ENCODE measurements at places on chromosomes 4 and X.

DNA sequence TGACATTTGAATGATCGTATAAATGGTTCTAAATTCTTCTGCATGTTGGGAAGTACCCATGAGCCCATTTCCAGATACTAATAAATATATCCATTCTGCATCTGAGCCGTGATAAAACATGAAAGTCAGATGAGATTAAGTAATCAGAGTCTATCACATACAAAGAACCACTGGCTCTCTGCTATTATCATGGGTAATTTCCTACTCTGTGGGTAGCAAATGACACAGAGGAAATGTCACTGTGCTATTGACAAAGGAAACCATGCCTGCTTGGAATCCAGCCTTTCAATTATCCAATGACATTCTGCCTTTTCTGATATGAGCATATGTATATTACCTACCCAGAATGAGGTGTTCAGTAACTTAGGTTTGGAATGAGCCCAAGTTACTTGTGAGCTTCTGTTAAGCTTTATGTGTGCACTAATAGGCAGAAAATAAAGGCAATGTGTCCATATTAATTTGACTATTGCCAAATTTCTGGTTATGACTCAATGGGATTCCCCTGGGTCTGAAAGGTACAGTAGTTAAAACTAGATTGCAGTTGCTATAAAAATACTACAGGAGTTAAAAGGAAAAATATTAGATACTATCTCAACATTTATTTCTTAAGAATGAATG, 238.7 kb upstream of the KCNIP4 start:
- H3K27ac ChIP-seq: no peak overlapping the region
- no peak overlapping the region for H3K4me3 ChIP-seq
- DNase-seq: no peak
- H3K4me1 ChIP-seq: peaks cover 11% of the 10 kb centered on the region
- no peaks in the 10 kb centered on the region for H3K36me3 ChIP-seq
- H3K27me3 ChIP-seq: no peaks in the 10 kb centered on the region

GRCh38 chr4:171650543-171650942, 162.7 kb upstream of the GALNTL6 start:
- H3K4me1 ChIP-seq: no peaks in the 10 kb centered on the region
- no peak overlapping the region for H3K27ac ChIP-seq
- H3K4me3 ChIP-seq: no peak overlapping the region
- no peaks in the 10 kb centered on the region for H3K36me3 ChIP-seq
- DNase-seq: no peak
- H3K27me3 ChIP-seq: no peaks in the 10 kb centered on the region

- no peak overlapping the region for H3K27ac ChIP-seq
- H3K27me3 ChIP-seq: no peaks in the 10 kb centered on the region
- no peak for DNase-seq
- no peaks in the 10 kb centered on the region for H3K4me1 ChIP-seq
- no peaks in the 10 kb centered on the region for H3K36me3 ChIP-seq
- no peak overlapping the region for H3K4me3 ChIP-seq
Measured at GRCh38 chr4:90536408-90536807, 409.2 kb downstream of the CCSER1 start.

GRCh38 chr4:72468904-72469502, 100.0 kb downstream of the ADAMTS3 start:
- no peak overlapping the region for H3K27ac ChIP-seq
- H3K4me3 ChIP-seq: no peak overlapping the region
- peak; percentile 18 for DNase-seq
- no peaks in the 10 kb centered on the region for H3K27me3 ChIP-seq

DNA sequence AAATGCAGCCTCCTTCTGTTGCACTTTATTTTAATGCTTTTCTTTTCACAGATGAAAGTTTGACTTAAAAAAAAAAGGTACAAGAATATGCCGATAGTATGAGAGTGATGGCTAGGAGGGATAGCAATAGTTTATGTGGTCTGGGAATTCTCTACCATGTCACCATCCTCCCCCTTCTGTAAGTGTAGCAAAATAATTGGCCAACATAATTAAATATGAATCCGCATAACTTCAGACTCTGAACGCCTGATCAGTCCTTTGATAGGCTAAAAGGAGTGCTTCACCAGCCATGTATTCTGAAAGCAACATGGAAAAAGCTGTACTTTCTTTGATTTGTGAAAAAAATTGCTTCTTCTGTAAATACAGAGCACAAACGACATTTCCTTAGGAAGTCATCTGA, 95.7 kb upstream of the TTC29 start:
- H3K27ac ChIP-seq: no peak overlapping the region
- H3K4me3 ChIP-seq: no peak overlapping the region
- DNase-seq: no peak
- H3K36me3 ChIP-seq: no peaks in the 10 kb centered on the region

DNA sequence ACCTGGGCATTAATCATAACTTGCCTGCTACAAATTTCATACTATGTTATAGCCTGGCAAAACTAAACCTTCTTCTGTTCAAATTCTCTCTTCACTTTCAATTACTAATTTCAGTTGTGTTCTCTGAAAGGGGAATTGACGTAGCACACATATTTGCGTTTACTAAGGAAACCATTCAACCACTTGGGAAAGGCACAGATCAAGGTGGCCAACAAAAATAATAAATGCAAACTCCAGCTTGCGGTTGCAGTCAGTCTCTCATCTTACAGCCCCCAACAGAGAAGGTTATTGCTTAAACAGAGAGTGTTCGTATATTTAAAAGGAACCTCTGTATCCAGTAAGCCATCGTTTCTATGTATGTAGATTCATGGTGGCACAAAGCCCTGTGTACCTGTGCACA, 4.0 kb downstream of the SRPX start:
- no peaks in the 10 kb centered on the region for H3K27me3 ChIP-seq
- peak; percentile 41 for DNase-seq
- H3K36me3 ChIP-seq: no peaks in the 10 kb centered on the region
- no peak overlapping the region for H3K4me3 ChIP-seq
- H3K27ac ChIP-seq: peak overlapping the region; percentile 2

- H3K27me3 ChIP-seq: no peaks in the 10 kb centered on the region
- no peak for DNase-seq
- H3K27ac ChIP-seq: no peak overlapping the region
- no peaks in the 10 kb centered on the region for H3K36me3 ChIP-seq
- H3K4me1 ChIP-seq: no peaks in the 10 kb centered on the region
Measured at GRCh38 chrX:106791495-106791894, 11.0 kb upstream of the TBC1D8B start.

DNA sequence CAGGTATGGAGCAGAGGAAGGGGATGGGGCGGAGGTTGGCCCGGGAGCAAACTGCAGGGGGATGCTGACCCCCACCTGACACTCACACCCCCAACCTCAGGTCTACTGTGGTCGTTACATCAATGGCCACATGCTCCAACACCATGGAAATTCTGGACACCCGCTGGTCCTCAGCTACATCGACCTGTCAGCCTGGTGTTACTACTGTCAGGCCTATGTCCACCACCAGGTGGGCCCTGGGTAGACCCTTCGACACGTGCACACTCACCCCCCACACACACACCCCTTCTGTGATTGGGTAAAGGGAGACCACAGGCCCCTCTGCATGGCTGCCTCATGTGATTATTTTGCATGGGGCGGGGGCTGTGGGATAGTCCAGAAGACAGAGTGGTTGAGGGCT, 2.2 kb upstream of the ERAS start:
- no peak for DNase-seq
- no peak overlapping the region for H3K27ac ChIP-seq
- no peaks in the 10 kb centered on the region for H3K36me3 ChIP-seq

DNA sequence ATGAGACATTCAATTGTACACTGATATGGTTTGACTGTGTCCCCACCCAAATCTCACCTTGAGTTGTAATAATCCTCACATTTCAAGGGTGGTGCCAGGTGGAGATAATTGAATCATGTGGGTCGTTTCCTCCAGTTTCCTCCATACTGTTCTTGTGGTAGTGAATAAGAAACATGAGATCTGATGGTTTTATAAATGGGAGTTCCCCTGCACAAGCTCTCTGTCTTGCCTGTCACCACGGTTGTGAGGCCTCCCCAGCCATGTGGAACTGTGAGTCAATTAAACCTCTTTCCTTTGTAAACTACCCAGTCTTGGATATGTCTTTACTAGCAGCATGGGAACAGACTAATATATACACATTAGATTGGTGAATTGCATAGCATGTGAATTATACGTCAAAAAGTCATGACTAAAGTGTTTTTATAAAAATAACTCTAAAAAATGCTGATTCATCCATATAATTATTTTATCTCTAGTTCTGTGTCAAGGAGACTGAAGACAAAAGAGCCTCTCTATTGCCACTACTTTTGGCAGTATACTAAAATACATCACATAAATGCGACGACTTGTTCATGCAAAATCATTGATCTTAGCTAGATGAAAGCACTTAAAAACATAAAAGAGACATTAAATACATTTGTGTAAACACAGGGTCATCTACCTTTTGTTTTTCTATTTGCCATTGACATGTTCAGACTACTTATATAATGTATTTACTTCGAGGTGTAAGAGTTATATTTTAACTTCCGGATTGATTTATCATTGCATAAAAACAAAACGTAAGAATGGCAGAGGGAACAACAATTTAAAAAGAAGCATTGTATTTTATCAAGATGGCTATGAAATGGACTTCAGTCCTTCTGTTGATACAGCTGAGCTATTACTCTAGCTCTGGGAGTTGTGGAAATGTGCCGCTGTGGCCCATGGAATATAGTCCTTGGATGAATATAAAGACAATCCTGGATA, 50.1 kb downstream of the YTHDC1 start:
- no peak overlapping the region for H3K27ac ChIP-seq
- no peak overlapping the region for H3K4me3 ChIP-seq
- no peaks in the 10 kb centered on the region for H3K27me3 ChIP-seq
- no peaks in the 10 kb centered on the region for H3K4me1 ChIP-seq

DNA sequence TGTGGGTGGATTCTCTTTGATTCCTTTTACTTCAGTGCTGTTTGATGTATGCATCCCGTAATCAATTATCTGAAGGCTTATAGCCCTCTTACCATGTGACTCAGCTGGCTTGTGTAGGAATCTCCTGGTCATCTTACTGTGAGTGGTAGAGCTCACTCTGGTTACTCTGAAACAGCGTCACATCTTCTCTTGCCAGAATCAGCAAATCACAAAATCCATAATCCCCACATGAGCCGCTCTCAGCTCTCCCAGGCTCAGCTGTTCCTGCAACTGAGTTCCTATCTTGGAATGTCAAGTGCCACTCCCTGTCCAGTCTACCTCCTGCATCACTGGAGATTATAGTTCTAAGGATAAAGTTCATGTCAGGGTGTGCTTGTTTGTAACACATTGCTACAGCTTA, 278.0 kb downstream of the FBXO8 start:
- H3K4me1 ChIP-seq: no peaks in the 10 kb centered on the region
- H3K4me3 ChIP-seq: no peak overlapping the region
- no peaks in the 10 kb centered on the region for H3K27me3 ChIP-seq
- DNase-seq: no peak
- H3K27ac ChIP-seq: no peak overlapping the region

DNA sequence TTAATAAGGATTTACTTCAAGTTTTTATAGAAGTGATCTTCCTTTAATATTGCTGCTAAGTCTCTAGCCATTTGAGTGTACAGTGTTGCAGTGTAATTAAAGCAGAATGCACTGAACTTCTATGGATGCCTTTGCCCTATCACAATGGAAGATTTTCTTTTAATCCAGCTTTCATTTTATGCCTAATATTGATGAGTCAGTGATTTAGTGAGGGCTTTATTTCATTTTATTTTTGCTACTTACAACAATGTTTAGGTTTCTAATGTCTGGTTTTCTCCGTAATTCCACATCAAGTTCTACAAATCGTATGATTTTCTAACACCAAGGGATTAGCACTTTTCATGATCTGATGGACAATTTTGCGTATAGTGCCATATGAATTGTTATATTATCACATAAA, 504.1 kb downstream of the PCDH11X start:
- H3K27me3 ChIP-seq: no peaks in the 10 kb centered on the region
- no peak for DNase-seq
- H3K4me1 ChIP-seq: no peaks in the 10 kb centered on the region
- no peaks in the 10 kb centered on the region for H3K36me3 ChIP-seq

DNA sequence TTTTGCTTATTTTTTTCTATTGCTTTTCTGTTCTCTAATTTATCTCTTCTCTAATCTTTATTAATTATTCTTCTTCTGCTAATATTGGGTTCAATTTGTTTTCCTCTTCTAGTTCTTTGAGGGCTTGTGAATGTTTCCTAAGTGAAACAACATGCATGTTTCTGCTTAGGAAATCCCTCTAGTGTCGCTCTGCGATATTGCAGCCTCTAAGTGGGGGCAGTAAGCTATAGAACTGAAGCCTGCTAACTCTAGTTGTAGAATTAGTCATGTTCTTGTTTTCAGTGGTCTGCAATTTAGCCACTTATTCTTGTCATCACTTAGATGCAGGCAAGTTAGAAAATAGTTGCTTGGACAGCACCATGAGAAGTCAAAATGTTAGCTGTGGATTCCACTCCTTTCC, 222.6 kb downstream of the SPIN4 start:
- no peaks in the 10 kb centered on the region for H3K4me1 ChIP-seq
- no peak for DNase-seq
- H3K27me3 ChIP-seq: no peaks in the 10 kb centered on the region
- no peak overlapping the region for H3K27ac ChIP-seq
- H3K4me3 ChIP-seq: no peak overlapping the region
- H3K36me3 ChIP-seq: no peaks in the 10 kb centered on the region

DNA sequence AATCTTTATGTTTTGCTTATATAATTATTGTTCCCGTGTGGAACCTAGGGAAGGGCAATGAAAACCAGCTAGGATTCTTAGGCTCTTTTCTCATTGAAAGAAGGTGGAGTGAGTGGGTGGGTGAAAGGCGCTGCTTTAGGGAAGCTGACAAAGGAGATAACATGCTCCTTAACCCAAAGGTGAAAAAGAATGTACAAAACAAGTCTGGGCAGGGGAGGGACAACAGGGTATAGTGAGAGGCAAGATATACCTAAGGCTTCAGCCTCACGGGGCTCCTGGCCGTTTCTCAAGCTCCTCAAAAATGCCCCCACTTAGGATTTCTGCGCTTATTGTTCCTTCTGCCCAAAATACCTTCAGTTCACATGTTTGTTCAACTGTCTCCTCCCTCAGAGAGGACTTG, 1.8 kb downstream of the SH2D1A start:
- H3K27ac ChIP-seq: no peak overlapping the region
- no peaks in the 10 kb centered on the region for H3K36me3 ChIP-seq
- H3K4me1 ChIP-seq: no peaks in the 10 kb centered on the region
- H3K27me3 ChIP-seq: no peaks in the 10 kb centered on the region
- no peak overlapping the region for H3K4me3 ChIP-seq

GRCh38 chr4:103443324-103443723, 245.2 kb upstream of the CENPE start:
- no peaks in the 10 kb centered on the region for H3K36me3 ChIP-seq
- no peaks in the 10 kb centered on the region for H3K27me3 ChIP-seq
- DNase-seq: no peak
- H3K4me1 ChIP-seq: no peaks in the 10 kb centered on the region
- H3K4me3 ChIP-seq: no peak overlapping the region

- H3K4me3 ChIP-seq: no peak overlapping the region
- H3K27me3 ChIP-seq: no peaks in the 10 kb centered on the region
- no peaks in the 10 kb centered on the region for H3K4me1 ChIP-seq
- H3K36me3 ChIP-seq: no peaks in the 10 kb centered on the region
Measured at GRCh38 chrX:155048977-155049619, 21.8 kb downstream of the CMC4 start.

DNA sequence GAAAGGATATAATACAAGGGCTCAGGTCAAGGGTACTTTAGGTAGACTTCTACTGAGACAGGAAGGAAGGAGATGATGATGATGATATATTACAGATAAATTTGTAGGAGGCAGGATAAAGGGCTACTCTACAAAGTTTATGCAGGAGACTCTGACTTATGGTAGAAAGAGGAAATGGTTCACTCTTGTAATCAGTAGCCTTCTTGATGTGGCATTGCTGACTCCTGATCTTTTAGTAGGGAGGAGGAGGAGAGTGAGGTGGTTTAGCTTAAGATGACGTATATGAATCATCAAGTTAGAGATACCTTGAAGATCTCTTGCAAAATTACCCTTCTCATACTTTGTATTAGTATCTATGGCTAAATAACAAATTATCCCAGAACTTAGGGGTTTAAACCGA, 4.7 kb downstream of the BLTP1 start:
- DNase-seq: no peak
- H3K36me3 ChIP-seq: peaks cover 2% of the 10 kb centered on the region
- H3K4me3 ChIP-seq: no peak overlapping the region
- H3K27me3 ChIP-seq: no peaks in the 10 kb centered on the region

Data from astrocyte (in vitro differentiated cells and primary cell).